ENCODE measurements at places on chromosomes 12 and 14.

- no peak for DNase-seq
These were observed 667.6 kb upstream of the TBX3 start for GRCh38 chr12:115351514-115352077.

DNA sequence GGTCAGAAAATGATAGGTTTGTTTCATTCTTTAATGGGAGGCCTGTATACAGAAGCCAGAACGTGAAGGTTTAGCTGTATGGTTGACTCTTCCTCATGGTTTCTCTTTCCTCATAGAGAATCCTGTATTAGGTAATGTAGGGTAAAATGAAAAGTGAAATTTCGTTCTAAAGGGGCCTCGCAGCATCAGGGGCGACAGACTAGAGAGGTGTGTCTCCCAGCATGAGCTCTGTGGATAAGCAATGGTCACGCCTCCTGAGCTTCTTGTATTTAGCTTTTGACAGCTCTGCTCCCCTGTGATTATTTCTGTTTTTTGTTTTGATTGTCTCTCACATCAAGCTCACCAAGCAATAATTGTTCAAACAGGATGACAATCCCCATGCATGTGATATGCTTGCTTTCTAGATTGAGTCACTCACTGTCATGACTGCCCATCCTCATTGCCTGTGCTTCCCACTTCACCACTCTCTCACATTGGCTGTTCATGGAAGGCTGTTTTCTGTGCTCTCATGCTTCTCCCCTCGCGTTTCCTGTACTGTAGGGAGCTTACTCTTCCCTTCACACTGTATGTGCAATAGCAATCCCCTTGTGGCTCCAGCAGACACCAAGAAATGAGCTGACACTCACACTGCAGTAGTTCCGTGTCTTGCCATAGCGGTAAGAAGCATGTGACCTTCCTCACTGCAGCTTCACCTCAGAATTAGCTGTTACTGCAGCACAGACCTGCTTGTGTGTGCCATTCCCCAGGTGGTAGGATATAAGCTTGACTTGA is 44.0 kb downstream of the RAD52 start:
- peak; percentile 51 for DNase-seq

DNA sequence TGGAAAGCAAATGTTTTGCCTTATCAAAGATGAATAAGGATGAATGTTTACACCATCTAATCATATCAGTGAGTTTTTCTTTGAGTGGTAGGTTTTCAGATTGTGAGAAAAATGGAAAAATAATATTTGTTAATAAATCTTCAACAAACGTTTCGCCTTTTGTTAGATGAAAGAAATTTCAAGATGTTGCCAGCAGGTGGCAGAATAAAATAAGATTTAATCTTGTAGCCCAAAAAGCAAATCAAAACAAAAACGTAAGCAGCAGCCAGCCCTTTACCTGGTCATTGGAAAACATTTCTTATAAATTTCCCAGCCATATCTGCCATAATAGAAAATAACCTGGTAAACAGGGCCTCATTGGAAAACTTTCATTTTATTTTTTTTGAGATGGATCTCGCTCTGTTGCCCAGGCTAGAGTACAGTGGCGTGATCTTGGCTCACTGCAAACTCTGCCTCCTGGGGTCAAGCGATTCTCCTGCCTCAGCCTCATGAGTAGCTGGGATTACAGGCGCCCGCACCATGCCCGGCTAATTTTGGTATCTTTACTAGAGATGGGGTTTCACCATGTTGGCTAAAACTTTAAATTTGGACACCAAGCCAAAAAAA is 15.4 kb upstream of the TMEM120B start:
- DNase-seq, result no peak

DNA sequence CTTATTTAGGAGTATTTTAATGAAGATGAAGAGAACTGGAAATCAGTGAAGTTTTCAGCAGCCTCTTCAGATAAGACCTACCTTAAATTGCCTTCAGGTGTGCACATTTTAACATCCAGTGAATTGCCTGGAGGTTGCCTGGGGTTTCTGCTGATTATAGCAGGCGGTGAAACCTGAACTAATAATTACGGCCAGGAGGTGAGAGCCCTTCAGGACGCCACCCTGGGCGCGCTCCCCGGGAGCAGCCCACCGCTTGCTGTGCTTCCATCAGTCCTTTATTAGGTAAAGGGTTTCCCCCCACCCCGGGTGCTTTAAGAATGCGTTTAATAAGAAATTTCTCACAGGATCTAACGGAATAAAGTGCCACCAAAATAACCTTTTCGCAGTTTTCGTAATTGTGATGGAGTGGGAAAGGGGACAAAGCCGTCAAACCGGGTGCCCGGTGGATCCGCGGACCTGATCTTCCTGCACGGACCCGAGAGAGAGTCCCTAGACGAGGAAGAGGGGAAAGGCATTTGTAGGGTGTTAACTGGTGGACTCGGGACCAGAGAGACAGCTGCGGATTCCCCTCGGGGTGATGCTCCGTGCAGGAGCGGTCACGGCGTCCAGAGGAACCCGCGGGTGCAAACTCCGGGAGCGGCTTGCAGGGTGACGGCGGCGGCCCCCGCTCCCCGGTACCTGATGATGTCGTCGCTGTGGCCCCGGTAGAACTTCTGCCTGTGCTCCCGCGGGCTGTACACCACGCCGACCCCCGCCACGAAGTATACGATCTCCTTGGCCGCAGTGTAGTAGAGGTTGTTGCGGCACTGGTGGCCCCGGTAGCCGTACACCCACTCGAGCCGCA is 902 bp downstream of the EML5 start:
- peak; percentile 25 for DNase-seq

- DNase-seq, result no peak
These were observed 5.9 kb upstream of the ASB8 start for GRCh38 chr12:48163150-48163747.

- DNase-seq, result peak; percentile 4
These were observed 110.0 kb downstream of the CCDC60 start for GRCh38 chr12:119444462-119445044.

GRCh38 chr14:55867719-55868118 is 250.5 kb upstream of the PELI2 start:
- DNase-seq, result no peak

DNA sequence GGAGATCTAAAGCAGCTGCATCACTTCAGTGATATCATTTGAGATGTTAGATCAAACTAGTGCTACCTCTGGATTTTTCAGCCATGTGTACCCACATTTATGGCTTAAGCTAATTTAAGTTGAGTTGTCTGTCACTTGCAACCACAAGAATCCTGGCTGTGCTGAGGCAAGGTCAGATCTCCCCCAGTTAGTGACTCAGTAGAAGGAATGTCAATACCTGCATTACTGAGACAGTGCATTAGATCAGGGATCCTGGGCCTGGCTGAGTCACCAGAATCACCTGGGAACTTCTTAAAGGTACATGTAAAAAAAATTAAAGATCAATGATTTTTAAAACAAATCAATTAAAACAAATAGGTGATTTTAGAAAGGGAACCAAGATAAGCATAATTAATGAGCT is 84.6 kb upstream of the GRIN2B start:
- no peak for DNase-seq

DNA sequence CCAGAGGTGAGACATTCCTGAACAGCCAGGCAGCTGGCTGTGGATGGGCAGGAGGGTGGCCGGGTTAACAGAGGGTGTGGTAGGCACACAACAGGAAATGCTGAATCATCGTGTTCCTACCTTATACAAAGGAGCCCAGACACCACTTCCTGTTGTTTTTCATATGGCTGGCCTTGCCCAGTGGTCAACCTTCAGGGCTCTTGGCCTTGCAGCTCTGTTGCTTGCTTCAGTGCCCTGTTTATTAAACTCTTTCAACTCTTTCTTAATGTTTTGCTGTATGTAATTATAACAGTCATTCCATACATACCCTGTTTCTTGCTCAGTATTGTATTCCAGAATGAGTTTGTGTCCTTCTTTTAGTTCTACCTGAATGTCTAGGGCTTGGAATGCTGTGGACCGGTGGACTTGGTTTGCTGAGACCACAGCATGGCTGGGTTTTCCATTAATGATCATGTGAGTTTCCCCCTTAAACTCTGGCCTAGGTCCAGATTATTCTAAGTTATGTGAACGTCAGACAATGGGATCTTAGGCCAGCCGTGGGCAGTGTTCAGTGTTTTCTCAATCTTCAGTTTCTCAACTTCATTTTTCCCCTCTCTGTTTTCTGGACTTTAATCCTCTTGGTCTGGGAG is 11.9 kb downstream of the CFAP54 start:
- peak; percentile 36 for DNase-seq
